ENCODE measurements at places on chromosomes 4 and X. TPM values are rescaled to one million over a fixed set of nuclear protein-coding genes. Genes with fewer than 3 reads are reported as not detected.

SRD5A3 gene
- 11.5 TPM for total RNA-seq

ARX gene
- total RNA-seq, result not detected

CENPVL2 gene
- not detected for total RNA-seq

C1QTNF7 gene
- not detected for total RNA-seq

UGT8 gene
- 14.2 TPM for total RNA-seq

FAM236B gene
- total RNA-seq, result not detected

WDR17 gene
- 0.42 TPM for total RNA-seq

PRSS12 gene
- total RNA-seq, result 70.8 TPM

GAGE10 gene
- total RNA-seq, result not detected

NIPAL1 gene
- total RNA-seq, result 11.7 TPM

DNA sequence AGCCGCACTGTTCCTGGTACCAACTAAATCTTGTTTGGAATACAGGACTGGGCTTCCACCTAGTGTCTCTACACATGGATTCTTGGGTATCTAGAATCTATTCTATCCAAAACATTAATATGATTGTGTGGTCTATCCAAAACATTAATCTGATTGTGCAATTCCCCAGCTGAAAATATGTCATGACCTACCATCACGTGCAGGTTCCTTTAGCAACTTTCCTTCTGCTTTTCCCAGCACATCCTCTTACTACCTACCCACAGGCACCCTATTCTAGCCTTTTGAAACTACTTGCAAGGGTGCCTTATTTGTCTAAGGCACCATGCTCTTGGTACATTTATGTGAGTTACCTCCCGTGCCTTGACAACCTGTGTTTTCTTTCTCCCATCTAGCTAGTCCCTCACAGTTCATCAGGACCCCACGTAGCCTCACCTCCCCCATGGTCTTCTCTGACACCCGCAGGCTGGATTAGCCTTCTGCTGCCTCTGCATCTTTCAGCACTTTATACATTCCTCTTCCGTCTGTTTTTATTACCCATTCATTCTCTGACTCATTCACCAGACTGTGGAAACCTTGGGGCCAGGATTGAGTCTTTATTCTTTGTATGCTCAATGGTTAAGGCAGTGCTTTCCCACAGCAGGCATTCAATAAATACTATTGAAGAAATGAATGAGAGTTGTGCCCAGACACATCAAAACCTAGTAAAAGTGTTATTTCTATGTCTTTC is 88.8 kb upstream of the FAM9B start:
- no peak for DNase-seq

- DNase-seq, result no peak
Observed at GRCh38 chrX:73262991-73263390, 48.3 kb upstream of the NAP1L2 start.

GRCh38 chrX:33252306-33252825 is 41.0 kb upstream of the DMD start:
- DNase-seq, result no peak

GRCh38 chr4:158080354-158080753 is 92.5 kb downstream of the GASK1B start:
- no peak for DNase-seq

GRCh38 chr4:48130100-48130499 is 4.0 kb downstream of the TXK start:
- DNase-seq, result no peak

DNA sequence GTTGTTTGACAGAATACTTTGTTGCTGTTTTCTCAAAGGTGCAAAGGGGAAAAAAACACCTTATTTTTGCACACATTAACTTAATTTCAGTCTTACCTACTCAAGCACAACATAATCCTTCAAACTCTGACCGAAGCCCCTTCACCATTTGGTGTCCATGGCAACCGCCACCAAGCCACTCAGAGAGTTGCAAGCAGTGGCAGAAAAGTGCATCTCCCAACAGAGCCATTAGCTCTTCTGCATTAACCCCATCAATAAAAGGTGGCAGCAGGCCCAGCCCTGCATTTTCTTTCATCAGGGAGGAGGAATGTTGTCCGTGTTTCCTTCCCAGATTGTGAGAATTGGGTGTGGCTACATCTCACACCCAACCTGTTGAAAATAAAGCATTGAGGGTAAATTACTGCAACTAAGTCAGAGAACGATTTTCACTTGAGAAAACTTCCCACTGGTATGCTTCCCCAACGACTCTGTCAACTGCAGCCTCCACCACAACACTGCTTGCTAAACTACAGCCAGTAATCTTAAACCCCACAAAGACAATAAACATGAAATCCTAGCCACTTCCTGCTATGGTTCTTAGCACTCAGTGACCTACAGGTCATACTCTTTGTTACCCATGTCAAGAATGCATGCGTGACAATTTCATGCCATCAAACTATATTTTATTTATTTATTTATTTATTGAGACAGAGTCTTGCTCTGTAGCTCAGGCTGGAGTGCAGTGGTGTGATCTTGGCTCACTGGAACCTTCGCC is 154.0 kb downstream of the GRIA3 start:
- DNase-seq, result no peak

DNA sequence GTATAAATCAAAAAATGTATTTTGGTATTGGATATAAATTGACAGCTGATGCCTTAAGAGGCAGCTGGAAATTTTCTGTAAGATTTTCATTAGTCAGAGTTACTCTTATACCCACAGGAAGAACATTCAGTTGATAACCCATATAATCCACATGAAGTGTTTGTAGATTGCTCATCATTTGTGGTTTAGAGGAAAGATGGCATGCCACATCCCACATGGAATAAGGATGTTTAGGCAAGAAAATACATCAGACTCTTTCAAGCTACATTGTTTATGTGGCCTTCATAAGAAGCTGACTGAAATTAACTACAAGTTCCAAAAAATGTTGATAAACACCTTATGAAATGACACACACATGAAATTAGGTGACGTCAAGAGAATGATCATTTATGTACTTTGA is 56.6 kb downstream of the AREG start:
- DNase-seq, result peak; percentile 81

GRCh38 chrX:138481649-138482048 is 229.9 kb downstream of the FGF13 start:
- DNase-seq, result no peak

GRCh38 chr4:7243609-7244330 is 51.4 kb downstream of the SORCS2 start:
- no peak for DNase-seq

- DNase-seq, result no peak
Observed at GRCh38 chrX:135644624-135645023, 68.8 kb upstream of the CT45A1 start.

DNA sequence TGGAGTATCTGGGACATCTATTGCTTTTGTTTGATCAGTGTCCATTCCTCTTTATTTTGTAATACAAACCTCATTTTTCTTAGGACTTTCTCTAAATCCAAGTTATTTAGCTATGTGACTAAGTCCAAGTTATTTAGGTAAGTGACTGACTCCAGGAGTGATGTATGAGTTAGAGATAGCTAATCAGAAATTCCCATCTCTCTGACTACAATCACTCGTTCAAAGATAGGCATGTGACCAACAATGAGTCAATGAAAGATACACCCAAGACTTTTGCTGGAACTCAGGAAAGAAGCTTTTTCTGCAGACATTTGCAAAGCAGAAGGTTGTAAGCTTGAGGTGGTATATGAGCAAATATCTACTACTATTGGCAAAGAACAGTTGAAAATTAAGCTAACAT is 72.5 kb upstream of the KCNIP4 start:
- DNase-seq, result peak; percentile 20

- DNase-seq, result no peak
Observed at GRCh38 chr4:127988638-127989037, 23.4 kb downstream of the ABHD18 start.

DNA sequence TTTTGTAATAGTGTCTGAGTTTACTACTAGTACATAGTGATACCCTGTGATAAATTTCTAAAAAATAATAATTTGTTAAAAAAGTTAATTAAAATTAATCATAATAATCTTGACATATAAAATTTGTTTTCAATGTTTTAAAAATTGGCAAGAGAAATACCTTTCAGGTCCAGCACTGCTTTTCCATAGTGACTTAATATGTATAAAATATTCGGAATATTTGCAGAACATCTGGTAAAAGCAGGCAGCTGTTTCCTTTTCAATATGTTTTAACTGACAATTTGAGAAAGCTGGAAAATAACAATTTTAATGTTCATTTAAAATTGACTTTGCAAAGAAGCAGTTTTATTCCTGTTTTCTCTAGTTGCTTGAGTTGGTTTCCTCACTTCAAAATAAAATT is 17.6 kb upstream of the GK2 start:
- no peak for DNase-seq

DNA sequence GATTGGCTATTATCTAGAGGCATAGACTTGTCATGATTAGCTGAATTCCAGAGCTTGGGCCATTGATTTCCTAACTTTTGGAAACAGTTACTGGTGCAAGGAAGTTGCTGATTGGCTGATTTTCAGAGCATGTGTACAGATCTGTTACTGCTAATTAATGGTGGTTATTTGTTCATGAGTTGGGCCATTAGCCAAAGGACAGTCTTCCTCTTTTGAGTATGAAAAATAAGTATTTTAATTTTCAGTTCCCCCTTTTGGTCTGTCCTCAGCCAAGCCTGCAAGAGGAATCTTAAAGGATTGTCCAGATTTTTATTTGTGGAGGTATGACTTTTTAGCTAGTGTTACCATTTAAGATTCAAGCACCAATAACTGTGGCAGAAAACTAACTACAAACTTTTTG is 7.0 kb upstream of the DSPP start:
- no peak for DNase-seq

DNA sequence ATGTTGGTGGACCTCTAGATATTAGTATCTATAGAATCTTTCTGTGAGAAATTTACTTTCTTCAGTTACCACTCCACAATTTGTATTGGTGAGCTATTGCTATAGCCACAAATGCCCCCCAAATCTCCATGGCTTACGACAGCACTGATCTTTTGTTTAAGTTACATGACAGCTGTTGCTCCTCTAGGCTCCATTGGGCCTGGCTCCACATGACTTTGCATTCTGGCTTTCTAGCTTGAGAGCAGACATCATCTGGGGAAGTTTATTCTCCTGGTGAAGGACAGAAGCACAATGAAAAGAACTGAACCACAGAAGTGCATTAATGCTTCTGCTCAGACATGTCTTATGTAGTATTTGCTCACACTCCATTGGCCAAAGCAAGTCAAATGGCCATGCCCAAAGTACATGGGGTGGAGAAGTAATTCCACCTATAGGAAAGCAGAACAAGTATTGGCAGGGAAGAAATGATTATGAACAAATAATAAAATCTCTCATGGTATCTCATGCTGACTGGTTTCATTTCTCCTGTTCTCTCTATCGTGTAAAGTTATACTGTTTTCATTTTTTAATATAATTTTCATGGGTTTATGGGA is 126.6 kb upstream of the FAM9C start:
- DNase-seq, result no peak

DNA sequence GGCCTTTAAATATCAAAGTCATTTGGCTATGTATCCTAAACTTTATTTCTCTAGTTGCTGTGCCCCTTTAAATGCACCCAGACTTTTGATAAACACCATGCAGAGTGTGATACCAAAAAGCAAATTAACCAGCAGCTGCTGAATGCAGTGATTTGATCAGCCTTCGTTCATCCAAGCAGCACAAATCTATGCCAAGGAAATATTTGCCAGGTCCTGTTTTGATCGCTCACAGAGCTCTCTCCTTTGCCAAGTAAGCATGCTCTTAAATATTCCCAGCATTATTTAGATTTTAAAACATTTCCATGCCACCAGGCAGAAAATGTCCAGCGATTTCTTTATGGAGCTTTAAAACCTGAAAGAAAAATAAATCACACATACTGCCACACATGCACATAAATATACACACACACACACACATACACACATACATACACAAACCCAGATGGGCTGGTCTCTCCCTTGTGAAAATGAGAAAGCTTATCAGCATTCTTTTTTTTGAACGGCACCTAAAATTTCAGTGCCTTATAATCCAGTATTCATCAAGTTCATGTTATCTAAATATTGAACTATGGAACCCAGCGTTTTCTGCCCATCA is 35.7 kb downstream of the BTC start:
- DNase-seq, result no peak

GRCh38 chr4:15234116-15234855 is 193.5 kb upstream of the C1QTNF7 start:
- DNase-seq, result peak; percentile 44

DNA sequence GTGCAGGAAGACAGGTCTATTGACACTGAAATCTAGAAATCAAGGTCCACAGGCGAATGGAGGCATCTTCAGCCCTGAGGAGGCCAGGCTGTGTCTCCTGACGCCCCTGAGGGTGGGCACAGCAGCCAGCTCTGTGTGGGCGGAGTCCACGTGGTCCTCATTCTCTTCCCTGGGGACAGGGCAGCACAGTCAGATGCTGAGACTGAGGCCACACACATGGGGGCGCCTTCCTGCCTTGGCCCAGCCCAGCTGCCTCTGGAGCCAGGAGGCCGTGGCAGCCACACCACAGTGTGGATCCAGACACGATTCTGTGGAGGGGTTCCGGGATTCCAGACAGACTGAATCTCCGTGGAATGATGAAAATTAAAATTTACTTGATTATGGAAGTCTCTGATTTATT is 20.8 kb downstream of the FGFR3 start:
- DNase-seq, result no peak

DNA sequence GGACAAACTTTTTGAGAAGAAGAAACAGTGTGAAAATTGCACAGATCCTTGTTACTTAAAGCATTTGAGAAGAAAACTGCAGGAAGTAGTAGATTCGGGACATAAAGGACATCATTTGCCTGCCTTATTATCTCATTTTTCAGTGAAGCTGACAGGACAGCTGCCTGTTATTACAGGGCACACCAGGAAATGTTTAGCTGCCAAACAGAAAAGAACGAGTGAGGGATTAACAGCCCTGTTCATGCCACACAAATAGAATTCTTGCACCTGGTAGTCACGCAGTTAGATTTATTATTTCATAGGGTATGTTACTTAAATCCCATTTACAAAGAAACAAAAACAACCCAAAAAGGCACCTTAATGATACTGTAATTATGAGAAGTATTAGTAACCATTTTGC is 100.6 kb downstream of the CHIC2 start:
- DNase-seq, result no peak

DNA sequence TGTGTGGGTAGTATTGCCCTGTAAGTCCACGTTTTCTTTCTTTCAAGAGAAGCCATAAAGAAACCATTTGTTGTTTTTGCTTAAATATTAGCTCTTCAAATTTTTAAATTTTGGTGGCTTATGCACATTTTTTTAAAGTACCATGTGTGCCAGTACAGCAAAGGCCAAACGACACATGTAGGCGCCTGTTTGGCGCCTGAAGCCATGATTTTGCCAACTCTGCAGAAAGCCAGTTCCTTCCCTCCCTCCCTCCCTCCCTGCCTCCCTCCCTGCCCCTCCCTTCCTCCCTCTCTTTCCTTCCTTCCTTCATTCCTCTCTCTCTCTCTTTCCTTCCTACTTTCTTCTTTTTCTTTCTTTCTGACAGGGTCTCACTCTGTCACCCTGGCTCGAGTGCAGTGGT is 65.9 kb upstream of the LIMCH1 start:
- no peak for DNase-seq

- DNase-seq, result no peak
Observed at GRCh38 chrX:45077748-45078424, 122.8 kb downstream of the DIPK2B start.

- DNase-seq, result no peak
Observed at GRCh38 chr4:152666946-152667345, 12.9 kb downstream of the TMEM154 start.
